ENCODE measurements at places on chromosomes 5 and 9.

- H3K4me1 ChIP-seq, result no peaks in the 10 kb centered on the region
- H3K4me3 ChIP-seq, result no peak overlapping the region
- no peak for DNase-seq
- H3K27me3 ChIP-seq, result no peaks in the 10 kb centered on the region
- H3K27ac ChIP-seq, result no peak overlapping the region
Observed at GRCh38 chr5:36790847-36791246, 85.7 kb upstream of the NIPBL start.

DNA sequence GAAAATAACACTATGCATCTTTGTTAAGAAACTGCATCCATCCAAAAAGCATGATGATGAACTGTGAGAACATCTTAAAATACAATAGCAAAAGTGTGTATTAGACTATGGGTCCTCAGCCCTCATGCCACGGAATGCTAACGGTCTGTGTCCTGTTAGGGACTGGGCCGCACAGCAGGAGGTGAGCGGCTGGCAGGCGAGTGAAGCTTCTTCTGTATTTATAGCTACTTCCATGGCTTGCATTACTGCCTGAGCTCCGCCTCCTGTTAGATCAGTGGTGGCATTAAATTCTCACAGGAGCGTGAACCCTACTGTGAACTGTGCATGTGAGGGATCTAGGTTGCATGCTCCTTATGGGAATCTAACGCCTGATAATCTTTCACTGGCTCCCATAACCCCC lies 129.8 kb downstream of the NXNL2 start:
- H3K4me1 ChIP-seq, result no peaks in the 10 kb centered on the region
- no peak overlapping the region for H3K4me3 ChIP-seq
- H3K36me3 ChIP-seq, result no peaks in the 10 kb centered on the region
- no peak for DNase-seq
- H3K27me3 ChIP-seq, result no peaks in the 10 kb centered on the region

DNA sequence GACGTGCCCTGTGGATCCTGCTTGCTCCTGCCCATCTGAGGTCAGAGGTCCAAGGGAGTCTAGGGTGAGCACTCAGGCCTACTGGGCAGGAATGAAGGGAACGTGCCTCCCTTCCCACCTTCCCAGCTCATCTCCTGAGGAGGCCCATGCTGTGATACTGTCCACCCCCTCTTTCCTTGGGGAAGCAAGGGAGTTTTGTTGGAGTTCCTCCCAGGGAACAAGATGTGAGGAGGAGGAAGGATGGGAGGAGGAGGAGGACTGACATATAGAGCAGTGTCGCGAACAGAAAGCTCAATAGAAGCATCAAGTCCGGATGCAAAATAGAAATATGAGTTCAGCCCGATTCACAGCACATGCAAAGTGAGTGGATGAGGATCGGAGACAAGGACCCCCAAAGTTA lies 41.0 kb downstream of the SLC6A7 start:
- H3K4me3 ChIP-seq, result no peak overlapping the region
- no peak overlapping the region for H3K27ac ChIP-seq
- H3K4me1 ChIP-seq, result no peaks in the 10 kb centered on the region
- no peak for DNase-seq
- no peaks in the 10 kb centered on the region for H3K36me3 ChIP-seq

GRCh38 chr5:150568663-150569062 lies 60.7 kb downstream of the NDST1 start:
- no peaks in the 10 kb centered on the region for H3K36me3 ChIP-seq
- H3K4me3 ChIP-seq, result no peak overlapping the region
- no peak for DNase-seq
- no peaks in the 10 kb centered on the region for H3K4me1 ChIP-seq
- H3K27ac ChIP-seq, result no peak overlapping the region

DNA sequence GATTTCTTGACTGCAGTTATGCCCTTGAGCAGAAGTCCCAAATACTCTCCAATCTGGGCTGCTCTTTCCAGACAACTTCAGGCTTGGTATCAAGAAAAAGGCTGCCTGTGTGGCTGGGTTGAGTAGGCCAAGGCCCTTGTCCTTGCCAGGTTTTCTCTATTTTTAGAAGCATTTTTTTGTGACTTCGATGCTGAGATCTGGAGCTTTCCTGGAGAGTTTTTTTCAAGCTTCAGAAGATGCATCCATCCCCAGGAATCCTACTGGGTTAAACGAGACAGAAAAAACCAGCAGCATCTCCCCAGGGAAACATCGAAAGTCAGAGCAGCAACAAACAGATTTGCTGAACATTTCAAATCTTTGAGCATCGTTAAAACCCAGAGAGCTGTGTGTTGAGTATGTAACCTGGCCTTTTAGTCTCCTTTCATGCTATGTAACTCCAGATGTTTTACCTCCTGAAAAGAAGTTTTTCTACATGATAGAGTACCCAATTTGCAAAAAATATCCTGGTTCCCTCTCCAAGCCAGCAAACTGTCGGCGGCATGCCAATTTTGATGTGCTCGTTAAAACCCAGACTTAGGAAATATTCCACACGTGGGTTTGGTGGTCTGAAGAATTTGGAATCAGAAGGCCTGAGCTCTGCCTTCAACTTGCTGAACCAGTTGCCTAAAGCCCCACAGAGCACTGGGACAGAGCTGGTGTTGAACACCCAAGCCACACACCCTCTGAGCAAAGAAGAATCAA lies 98.1 kb upstream of the ALDH1B1 start:
- DNase-seq, result no peak
- no peak overlapping the region for H3K27ac ChIP-seq
- H3K4me3 ChIP-seq, result no peak overlapping the region
- H3K4me1 ChIP-seq, result no peaks in the 10 kb centered on the region

DNA sequence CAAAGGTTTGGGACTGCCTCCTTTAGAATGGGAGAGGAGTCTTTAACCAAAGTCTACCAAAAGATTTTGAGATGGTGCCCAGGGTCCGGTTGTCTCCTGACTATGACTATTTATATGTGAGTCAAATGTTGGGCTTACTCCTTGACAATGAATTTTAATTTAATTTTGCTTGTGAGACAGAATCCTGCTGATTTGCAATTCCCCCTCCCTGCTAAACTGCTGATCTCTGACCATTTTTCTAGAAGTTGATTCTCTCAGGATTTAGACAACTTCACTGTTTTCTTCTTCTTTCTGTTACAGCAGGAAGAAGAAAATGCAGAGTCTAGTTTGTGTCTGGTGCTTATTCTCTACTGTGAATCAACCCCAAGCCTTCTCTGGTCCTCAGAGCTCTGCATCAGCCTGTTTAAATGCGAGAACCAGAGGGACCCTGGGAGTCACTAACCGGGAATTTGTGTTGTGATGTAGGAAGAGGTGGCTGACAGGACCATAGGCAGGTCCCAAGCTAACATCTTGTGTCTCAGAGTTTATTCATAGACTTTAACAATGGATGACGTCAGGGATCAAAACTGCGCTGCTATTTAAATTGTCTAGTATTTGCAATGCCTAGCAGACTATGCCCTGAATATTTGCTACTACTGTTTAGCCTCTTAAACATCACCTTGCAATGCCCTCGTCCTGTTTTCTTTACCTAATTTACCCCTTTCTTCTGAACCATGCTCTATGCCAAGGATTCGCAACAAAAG lies 124.0 kb upstream of the TAF11L2 start:
- H3K4me3 ChIP-seq, result no peak overlapping the region
- no peaks in the 10 kb centered on the region for H3K36me3 ChIP-seq
- DNase-seq, result no peak
- no peaks in the 10 kb centered on the region for H3K27me3 ChIP-seq
- H3K27ac ChIP-seq, result no peak overlapping the region
- H3K4me1 ChIP-seq, result no peaks in the 10 kb centered on the region

DNA sequence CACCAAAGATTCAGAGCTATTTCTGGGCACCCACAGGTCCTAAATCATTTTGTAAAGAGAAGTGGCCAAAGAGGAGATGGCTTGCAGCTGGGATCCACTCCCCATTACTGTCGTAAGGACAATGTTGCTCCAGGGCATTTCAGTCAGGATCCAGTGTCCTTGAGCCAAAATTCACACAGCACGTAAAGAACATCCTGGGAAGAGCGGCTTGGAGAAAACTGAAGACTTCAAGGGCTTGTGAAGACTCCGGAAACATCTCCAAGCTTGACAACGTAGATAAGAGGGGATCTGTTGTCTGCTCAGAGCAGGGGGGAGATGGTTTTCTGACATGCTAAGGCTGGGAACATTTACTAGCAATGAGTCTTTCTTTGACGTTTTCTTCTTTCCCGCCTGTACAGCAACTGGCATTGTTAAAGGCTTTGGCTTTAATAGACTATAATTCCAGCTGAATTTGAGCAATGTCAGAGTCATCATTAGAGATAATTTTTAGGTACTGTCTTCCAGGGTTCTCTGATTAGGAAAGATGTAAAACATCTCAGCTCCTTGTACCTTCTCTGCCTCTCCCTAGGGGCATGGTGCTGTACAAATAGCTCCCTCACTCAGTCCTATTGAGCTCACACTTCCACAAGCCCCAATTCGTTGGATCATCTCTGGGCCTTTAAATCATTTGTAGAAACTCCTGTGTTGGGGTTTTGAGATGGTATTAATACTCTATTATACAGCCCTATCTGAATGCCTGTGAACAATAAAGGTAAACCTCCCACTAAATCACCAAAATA lies 39.7 kb downstream of the EGFLAM start:
- no peak overlapping the region for H3K4me3 ChIP-seq
- no peaks in the 10 kb centered on the region for H3K36me3 ChIP-seq
- H3K4me1 ChIP-seq, result no peaks in the 10 kb centered on the region
- DNase-seq, result no peak
- H3K27ac ChIP-seq, result no peak overlapping the region

DNA sequence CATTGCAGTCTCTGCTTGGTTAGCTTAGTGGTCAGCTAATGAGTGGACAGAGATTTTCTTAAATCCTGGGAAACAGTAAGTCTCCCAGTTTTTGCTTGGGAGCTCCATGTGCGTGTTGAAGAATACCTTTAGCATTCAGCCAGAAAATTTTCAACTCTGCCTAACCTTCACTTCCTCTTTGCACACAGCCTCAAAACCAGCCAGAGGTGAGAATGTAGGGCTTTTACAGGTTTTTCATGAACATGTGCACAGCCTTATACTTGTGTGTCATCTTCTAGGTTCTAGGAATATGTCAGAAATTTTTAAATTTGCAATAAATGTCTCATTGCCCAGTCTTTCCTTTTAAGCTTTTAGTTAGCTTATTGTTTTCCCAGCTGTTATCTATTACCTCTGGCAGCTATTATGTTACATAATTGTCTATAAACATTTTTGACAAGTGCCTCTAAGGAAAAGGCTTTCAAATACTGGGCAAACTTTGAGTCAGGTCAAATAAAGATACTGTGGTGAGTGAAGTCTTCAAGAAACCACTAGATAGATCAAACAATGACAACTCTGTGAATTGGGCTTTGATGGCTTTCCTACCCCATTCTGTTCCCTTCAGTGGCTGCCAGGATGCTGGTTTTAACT lies 12.7 kb downstream of the ADGRV1 start:
- no peaks in the 10 kb centered on the region for H3K36me3 ChIP-seq
- no peak for DNase-seq
- peaks cover 3% of the 10 kb centered on the region for H3K27me3 ChIP-seq
- no peaks in the 10 kb centered on the region for H3K4me1 ChIP-seq

GRCh38 chr5:110386782-110387181 lies 339.7 kb downstream of the TMEM232 start:
- no peaks in the 10 kb centered on the region for H3K4me1 ChIP-seq
- no peaks in the 10 kb centered on the region for H3K36me3 ChIP-seq
- no peak for DNase-seq

DNA sequence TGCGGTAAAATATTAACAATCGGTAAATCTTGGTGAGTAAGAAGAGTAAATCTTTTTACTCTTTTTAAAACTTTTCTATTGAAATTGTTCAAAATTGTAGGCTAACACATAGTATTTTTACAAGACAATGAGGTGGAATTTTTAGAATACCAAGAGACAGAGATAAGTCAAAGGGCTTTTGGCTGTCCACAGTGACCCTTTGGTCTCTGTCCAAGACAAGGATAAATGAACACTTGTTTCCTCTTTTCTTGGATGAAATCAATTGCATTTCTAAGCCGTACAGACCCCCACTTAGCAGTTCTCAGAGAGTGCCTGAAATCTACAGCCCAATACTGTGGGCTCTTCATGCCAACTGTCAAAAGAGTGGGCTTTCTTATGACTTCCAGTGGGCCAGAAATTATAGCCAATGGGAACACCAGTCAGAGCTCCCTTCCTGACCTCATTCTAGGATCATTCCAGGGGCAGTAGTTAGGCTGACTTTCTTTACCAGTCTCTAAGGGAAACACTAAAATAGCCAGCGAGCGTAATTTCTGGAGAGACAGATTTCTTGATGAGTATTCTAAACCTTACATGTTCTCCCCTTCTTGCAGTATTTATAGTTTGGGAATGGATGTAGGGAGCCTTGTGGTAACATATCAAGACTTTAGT lies 74.1 kb downstream of the GALNT10 start:
- H3K27me3 ChIP-seq, result no peaks in the 10 kb centered on the region
- DNase-seq, result no peak
- H3K27ac ChIP-seq, result no peak overlapping the region
- H3K4me1 ChIP-seq, result no peaks in the 10 kb centered on the region
- peaks cover 2% of the 10 kb centered on the region for H3K36me3 ChIP-seq

- no peak for DNase-seq
- H3K27ac ChIP-seq, result no peak overlapping the region
- no peaks in the 10 kb centered on the region for H3K36me3 ChIP-seq
- no peak overlapping the region for H3K4me3 ChIP-seq
- H3K27me3 ChIP-seq, result no peaks in the 10 kb centered on the region
Observed at GRCh38 chr5:33806738-33807442, 84.9 kb downstream of the ADAMTS12 start.

DNA sequence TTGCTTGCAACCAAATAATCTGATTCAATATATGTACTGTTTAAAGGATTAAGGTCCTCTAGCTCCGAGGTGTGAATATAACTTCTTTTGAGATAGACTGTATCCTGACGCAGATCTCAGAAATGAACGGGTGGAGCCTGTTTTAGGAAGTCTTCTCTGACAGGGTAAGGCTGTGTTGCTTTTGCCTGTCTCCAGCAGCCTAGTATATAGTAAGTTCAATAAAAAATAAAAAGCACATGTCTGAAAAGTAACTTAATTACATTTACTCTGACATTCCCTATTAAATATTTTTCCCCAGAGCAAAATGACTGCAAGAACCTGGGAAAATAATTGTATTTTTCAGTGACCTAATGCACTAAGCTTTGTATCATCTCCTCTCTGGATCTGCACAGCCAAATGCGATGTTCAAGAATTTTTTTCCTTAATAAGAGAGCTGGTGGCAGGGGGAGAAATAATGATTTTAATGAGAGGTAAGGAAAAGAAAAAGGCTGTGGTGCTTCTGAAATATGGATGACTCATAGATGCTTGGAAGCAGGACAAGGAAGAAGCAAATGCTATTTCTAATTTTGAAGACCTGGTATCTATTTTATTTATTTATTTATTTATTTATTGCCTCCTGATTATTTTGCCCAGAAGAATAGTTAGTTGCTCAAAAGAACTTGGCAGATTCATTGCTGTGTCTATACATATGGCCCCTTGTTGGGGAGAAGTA lies 7.3 kb downstream of the PPP3R2 start:
- no peaks in the 10 kb centered on the region for H3K36me3 ChIP-seq
- no peak for DNase-seq
- H3K27me3 ChIP-seq, result no peaks in the 10 kb centered on the region
- no peak overlapping the region for H3K4me3 ChIP-seq

GRCh38 chr5:154260224-154260927 lies 69.8 kb downstream of the GALNT10 start:
- H3K4me1 ChIP-seq, result no peaks in the 10 kb centered on the region
- no peak overlapping the region for H3K27ac ChIP-seq
- no peak for DNase-seq
- H3K27me3 ChIP-seq, result no peaks in the 10 kb centered on the region
- peaks cover 2% of the 10 kb centered on the region for H3K36me3 ChIP-seq

- H3K36me3 ChIP-seq, result no peaks in the 10 kb centered on the region
- no peaks in the 10 kb centered on the region for H3K4me1 ChIP-seq
- DNase-seq, result peak; percentile 66
- no peak overlapping the region for H3K4me3 ChIP-seq
- H3K27ac ChIP-seq, result no peak overlapping the region
- no peaks in the 10 kb centered on the region for H3K27me3 ChIP-seq
Observed at GRCh38 chr9:21591221-21592062, 109.3 kb upstream of the IFNE start.
